ENCODE measurements at places on chromosomes 3 and 15.

DNA sequence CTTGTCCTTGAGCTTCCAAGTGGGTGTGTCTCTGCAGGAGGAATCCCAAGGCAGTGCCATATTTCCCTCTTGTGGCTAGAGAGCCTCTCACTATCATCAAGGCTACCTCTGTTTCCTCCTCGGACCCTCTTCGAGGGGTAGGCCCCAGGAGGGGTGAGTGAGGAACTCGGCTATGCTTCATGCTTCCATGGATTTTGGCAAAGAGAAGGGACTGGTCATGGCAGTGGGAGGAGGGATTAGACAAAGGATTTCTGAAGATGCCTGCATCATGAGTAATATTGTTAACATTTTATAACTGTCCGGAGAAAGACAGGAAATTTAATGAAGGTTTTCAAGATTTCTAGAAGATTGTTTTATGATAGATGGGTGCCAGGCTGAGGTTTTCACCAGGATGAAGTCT lies 241.5 kb downstream of the CLSTN2 start:
- DNase-seq = no peak

- DNase-seq = no peak
These were observed 8.9 kb upstream of the CTDSPL start for GRCh38 chr3:37852771-37853170.

DNA sequence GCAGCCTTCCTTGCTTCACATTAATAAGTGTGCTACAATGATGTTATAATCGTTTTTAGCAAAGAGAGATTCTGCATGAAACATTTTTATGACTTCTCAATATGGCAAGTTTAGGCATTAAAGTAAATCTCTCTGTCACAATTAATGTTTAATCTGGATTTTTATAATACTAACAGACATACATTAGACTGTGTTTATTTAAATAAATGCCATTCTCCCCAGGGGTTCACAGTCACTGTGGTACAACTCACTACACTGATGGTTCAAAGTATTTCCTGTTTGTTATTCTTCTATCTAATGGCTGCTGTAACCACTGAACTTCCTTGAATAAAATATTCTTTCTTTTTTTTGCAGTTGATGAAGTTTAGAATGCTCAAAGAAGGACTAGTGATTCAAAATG lies 59.0 kb downstream of the SLC12A1 start:
- no peak for DNase-seq

DNA sequence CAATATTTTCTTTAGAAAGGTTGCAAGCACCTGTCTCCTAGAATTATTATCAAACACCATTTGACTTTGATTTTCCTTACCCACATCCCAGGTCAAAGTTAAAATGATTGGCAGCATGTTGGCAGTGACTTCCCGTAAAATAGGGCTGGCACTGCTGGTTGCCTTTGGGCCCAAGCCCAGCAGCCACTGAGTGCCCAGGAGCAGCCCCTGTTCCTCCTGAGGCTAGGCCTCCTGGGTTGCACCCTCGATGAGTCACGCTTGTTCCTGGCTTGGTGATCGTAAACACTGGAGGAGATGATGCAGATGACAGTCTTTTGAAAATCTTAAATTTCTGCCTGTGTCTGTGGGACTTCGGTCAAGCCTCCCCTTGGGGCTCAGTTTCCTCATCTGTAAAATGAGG lies 290.0 kb downstream of the TLE3 start:
- DNase-seq = no peak

DNA sequence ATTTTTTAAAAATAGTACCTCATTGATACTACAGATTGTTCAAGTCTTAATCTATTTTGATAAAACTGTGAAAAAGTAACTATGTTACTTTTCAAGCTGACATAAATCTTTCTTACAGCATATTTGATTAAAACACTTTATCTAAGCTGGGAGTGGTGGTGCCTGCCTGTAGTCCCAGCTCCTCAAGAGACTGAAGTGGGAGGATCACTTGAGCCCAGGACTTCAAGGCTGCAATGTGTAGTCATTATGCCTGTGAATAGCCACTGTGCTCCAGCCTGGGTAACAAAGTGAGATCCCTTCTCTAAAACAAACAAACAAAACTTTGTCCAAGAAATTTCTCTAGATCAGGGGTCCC lies 59.6 kb upstream of the NEDD4 start:
- DNase-seq = no peak

GRCh38 chr3:111853068-111853467 lies 6.0 kb upstream of the PHLDB2 start:
- DNase-seq = no peak

DNA sequence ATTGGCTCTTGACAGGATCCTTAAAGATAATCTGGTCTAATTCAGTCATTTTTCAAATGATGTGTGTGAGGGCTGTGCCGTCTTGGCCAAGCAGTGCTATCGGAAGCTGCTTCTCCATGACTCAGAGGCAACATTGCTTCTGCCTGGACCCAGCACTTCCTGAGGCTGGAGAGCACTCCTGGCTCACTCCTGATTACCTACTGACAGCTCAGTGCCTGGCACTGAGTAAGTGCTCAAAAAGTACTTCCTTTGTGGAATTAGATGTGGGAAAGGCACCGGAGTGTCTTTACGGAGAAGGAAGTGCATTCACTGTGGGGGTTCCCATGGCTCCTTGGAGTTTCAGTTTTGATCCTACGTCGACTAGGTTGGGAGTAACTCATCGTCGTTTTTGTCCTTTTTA lies 86.9 kb upstream of the UBE3A start:
- DNase-seq = no peak

GRCh38 chr3:37491343-37491742 lies 317.0 kb upstream of the LRRFIP2 start:
- DNase-seq = no peak

DNA sequence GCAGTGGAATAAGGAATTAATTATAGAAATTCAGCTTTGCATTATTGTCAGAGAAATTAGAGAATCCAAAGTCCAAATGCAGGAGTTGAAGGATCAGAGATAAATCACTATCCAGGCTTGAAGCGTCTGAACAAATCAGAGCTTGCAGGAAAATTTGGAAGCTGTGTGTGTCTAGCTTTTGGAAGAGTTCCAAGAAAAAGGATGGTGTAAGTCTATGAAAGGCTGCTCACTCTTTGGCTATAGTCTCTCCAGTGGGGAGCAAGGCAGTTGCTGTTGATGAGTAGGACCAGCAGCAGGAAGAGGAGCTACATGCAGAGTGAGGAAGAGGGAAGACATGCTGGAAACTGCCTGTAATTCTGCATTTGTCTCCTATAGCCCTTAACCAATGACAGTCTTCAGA lies 464.3 kb upstream of the GRM7 start:
- no peak for DNase-seq

GRCh38 chr15:41907141-41907540 lies 13.3 kb upstream of the SPTBN5 start:
- no peak for DNase-seq

DNA sequence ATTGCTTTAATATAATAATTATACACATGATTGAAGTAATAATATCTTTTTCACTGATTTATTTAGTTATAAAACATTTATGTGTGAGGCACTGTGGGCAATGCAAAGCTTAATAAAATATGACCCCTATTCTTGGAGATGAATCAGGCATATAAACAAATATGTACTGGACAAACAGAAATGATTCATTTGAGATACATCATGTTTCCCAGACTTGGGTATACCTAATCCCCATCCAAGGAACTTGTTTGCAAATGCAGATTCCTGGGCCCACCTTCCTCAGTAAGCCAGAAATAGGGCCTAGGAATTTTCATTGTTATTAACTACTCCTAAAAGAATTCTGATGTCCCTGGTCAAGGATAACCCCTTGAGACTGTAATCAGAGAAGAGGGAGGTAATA lies 184.2 kb downstream of the CHL1 start:
- no peak for DNase-seq

DNA sequence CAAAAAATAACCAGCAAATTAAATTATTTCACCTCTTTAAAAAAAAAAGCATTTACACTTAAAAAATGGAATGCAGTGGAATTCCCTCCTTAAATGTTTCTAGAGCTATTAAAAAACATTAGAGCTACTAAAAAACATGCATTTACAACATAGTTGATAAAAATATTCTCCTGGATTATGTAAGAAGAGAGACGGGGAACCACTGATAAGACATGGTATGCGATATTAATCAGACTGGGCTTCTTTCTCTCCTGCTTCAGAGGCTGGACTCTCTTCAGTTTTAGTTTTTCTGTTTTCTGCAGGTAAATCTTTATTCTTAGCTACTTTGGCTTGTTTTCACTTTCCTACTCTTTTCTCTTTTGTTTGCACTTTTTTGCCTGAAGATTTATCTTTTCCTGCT lies 40.4 kb upstream of the WDR49 start:
- DNase-seq = no peak

GRCh38 chr3:124639406-124640237 lies 90.6 kb upstream of the UMPS start:
- no peak for DNase-seq

DNA sequence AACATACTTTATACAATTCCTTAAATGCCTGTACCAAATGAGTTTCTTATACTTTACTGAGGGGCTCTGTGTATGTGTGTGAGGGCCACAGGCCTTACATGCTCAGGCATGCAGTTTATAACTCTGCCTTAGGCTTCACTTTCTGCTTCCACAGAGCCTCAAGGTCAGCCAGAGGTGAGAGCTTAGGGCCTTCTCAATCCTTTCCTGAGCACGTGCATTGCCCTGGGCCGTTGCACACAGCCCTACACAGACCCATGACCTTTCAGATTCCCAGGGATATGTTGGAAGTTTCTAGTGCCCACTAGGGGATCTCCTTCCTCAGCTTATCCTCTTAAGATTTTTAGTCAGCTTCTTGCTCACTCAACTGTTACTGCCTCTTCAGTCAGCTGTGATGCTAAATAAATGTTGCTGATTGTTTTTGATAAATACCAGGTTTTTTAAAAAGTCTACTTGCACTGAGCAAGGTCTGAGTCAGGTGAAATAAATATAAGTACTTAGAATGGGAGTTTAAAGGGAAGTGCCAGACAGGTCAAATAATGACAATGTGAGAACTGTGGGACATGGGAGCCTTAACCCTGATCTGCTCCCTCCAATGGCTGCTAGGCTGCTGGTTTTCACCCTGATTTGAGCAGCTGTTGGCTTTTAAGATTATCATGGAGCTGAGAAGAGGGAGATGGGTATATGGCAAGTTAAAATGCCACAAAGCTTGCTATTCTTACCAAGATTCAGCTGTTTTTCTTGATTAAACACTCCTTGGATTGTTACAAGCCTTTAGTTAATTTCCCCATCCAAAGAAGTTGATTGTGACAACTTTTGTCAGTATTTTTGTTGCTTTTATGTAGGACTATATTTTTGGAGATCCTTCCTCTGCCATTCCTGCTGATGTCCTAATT lies 169.5 kb downstream of the PLD1 start:
- DNase-seq = no peak

DNA sequence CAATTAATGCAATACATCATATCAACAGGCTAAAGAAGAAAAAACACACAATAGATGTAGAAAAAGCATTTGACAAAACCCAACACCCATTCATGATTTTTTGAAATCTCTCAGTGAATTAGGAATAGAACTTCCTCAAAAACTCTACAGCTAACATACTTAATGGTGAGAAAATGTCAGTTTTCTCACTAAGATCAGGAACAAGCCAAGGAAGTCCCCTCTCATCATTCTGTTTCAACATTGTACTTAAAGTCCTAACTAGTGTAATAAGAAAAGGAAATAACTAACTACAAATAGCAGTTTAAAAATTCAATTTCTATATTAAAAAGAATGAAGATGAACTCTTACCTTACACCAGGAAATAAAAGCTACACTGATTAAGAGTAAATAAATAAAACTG lies 77.8 kb downstream of the DCLK3 start:
- no peak for DNase-seq

- DNase-seq = no peak
These were observed 122.5 kb downstream of the DNAJB8 start for GRCh38 chr3:128344052-128344735.

GRCh38 chr3:84265768-84266167 lies 693.0 kb upstream of the CADM2 start:
- no peak for DNase-seq

DNA sequence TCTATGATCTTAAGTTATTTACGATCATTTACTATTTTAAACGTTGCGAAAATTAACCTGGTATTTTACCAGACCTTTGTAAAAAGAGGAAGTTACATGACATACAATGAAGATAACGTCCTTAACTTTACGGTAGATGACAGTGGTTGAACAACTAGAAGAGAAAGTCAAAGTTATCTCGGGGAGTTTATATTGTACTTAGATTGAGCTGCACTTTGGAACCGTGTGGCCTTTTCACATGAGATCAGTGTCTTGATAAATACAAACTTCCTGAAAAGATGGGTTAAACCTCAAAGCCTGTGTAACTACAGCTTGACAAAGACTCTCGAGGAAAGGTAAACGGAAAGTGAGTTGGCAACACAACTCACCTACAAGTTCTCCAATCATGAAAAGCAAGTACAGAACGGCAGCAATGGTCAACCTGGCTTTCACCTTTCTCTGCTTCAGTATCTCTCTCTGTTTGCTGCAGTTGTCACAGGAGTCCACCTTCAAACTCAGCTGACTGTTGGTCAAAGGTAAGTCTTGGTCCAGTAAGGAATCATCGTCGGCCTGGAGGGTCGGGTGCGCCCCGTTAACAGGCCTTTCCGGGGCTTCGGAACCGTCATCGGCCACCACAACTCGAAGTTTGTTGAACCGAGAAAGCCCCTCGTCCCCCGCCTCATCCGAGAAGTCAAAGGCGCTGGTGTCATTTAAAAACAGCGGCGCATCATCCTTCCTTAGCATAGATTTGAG lies 793 bp downstream of the SLC30A4 start:
- no peak for DNase-seq

GRCh38 chr15:69346112-69346511 lies 47.4 kb downstream of the PAQR5 start:
- no peak for DNase-seq

DNA sequence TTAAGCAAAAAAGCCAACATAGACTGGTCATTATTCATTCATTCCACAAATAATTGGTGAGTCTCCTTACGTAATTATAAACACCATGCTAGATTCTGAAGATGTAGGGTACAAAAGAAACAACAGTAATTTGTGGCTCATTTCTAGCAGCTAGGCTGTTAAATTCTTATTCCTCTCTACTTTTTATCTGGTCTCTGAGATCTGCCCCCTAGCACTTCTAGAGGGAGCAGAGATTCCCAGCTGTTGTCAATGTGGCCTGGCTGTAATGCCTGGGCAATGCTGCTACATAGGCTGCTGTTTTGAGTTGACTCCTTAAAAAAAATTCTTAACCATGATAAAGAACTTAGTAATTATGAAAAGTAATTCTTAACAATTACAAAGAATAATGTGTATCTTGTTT lies 434.9 kb upstream of the THRB start:
- no peak for DNase-seq

Measured in NCI-H2081 (cell line).